ENCODE measurements at places on chromosomes 7 and 10.

GRCh38 chr10:6985644-6986043 is 405.6 kb upstream of the PRKCQ start:
- no peak for DNase-seq

- DNase-seq: no peak
Observed at GRCh38 chr10:114874827-114875411, 53.3 kb downstream of the FHIP2A start.

GRCh38 chr7:101882595-101883564 is 65.5 kb downstream of the CUX1 start:
- peak; percentile 100 for DNase-seq

- DNase-seq: no peak
Observed at GRCh38 chr10:49219248-49219647, 31.1 kb upstream of the TMEM273 start.

DNA sequence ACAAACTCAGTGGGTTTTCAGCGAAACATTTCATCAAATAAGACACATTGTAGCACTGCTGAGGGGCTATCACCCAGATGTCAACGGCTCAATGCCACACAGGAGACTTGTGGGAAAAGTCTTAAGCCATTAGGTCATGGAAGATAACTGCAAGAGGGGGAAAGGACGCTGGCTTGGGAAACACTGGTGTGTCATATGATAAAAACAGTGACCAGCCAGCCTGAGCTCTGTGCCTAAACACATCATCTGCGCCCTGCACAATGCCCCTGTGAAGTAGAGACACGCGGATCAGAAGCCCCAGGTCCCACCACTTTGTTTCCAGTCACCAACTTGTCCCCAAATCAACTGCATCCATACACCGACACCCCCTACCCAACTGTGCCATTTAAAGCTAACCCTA is 116.7 kb downstream of the TNS3 start:
- DNase-seq: no peak

DNA sequence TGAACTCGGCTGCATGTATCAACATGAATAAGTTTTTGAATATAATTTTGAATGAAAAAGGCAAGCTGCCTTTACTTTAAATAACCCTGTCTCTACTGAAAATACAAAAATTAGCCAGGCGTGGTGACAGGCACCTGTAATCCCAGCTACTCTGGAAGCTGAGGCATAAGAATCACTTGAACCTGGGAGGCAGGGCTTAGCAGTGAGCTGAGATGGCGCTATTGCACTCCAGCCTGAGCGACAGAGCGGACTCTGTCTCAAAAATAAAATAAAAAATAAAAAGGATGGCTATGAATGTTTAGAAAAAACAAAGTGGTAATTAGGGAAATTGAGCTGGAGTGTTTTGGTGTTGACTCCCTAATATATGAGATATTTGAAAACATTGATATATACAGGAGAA is 133.3 kb downstream of the PHTF2 start:
- DNase-seq: no peak

DNA sequence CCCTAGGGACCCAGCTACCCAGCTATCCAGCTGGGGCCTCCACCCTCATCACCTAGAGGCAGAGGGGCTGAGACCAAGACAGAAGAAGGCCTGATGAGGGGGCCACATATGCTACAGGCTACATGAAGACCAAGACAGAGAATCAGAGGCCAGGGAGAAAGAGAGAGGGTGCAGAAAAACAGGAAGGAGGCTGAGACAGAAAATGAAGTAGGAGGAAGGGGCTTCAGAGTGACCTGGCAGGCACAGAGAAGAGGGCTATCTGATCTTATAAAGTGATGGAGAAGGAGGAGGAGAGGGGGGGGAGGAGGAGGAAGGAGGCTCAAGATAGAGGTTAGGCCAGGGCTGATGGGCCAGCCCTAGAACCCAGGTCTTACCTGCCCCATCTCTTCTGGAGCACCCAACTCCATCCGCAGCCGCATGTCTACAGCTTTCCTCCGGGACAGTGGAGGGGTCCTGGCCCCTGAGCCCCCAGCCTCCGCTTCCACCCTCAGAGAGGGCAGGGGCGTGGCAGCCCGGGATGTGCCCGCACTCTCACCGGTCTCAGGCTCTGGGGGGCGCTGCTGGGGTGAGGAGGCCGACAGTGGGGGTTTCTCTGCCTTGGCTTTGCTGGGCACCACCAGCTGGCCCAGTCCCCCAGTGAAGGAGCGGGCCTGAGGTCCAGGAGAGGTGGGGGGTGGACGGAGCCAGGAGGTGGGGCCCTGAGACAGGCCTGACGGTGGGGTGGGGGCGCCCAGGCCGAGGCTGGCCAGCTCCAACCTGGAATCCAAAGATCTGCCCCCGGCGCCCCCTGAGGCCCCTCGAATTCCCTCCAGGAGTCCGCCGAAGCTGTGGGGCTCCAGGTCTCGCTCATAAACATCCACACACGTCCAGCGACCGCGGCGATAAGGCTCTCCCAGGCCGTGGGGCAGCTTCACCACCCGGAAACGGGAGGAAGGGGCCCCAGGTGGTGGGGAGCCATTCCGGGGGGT is 1.8 kb downstream of the TSC22D4 start:
- DNase-seq: peak; percentile 43

DNA sequence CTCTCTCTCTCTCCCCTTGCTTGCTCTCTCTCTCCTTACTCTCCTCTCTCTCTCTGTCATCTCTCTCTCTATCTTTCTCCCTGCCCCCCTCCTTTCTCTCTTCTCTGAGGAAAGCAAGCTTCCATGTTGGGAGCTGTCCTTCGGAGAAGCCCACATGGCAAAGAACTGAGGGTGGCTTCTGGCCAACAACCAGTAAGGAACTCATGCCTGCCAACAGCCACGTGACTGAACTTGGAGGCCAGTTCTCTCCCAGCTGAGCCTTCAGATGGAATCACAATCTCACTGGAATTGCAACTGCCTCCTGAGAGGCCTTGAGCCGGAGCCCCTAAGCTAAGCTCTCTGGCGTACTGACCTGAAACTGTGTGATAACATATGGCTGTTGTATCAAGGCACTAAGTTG is 12.0 kb upstream of the DHTKD1 start:
- DNase-seq: no peak

DNA sequence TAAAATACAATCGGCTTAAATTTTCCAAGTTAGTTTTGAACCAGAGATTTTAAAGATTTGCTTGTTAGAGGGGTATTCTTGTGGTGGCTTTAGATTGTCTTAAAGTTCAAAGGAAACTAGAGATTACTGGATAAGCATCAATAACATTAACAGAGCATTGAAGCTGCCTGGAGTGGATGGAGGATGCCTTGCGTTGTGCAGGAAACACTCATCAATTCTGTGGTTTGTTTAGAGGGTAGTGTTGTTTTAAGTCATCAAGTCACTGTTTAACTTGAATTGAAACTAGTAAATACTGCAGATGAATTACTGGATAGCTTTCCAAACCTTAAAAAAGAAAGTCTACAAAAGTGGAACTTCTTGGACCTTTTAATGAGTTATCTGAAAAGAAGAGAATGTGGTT is 218.6 kb downstream of the CELF2 start:
- DNase-seq: no peak

GRCh38 chr7:103388469-103389140 is 41.2 kb downstream of the PSMC2 start:
- DNase-seq: no peak

- DNase-seq: no peak
Observed at GRCh38 chr7:23410446-23411183, 59.7 kb downstream of the IGF2BP3 start.

- DNase-seq: peak; percentile 34
Observed at GRCh38 chr10:84715911-84716310, 387.5 kb downstream of the CCSER2 start.
